ENCODE measurements at places on chromosomes 7 and 10.

- no peaks in the 10 kb centered on the region for H3K36me3 ChIP-seq
- H3K4me3 ChIP-seq, result no peak overlapping the region
- H3K4me1 ChIP-seq, result no peaks in the 10 kb centered on the region
- H3K27me3 ChIP-seq, result no peaks in the 10 kb centered on the region
Measured at GRCh38 chr7:47815867-47816266, 132.4 kb downstream of the PKD1L1 start.

DNA sequence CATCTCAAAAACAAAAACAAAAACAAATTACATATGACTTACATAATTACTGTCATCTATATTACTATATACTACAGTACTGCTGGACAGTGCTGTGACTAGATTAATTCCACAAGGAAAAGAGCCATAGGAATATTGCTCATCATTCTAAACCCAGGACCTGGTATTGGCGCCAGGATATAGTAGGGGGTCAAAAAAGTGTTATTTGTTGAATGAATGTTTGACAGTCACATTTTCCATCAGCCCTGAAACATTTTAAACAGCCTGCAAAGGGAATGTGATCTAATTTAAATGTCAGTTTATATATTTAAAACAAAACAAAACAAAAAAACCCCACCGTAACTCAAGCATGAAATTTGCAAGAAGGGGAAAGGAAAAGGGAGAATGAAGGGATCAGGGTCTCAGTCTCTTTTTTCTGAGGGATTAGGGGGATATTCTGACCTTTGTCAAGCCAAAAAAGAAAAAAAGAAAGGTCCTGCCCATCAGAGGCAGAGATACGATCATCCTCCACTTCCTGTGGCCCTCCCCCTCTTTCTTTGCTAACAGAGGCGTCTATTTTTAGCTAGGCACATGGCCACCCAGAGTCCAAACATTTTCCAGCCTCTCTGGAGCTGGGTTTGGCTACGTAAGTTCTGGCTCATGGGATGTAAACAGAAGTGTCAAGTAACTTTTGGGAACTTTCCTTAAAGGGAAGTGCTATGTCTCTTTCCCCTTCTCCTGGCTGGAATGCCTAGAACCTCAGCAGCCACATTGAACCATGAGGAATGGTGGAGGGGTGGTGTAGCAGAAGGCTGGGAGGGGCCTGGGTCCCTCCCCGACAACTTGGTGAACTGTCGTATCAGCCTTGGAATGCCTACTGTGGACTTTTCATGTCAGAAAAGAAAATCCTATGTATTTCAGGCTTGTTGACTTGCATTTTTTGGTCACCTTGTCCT lies 44.6 kb upstream of the DLG5 start:
- H3K27me3 ChIP-seq, result no peaks in the 10 kb centered on the region
- H3K4me3 ChIP-seq, result peak overlapping the region; percentile 18
- peaks cover 8% of the 10 kb centered on the region for H3K4me1 ChIP-seq
- no peak overlapping the region for H3K27ac ChIP-seq

DNA sequence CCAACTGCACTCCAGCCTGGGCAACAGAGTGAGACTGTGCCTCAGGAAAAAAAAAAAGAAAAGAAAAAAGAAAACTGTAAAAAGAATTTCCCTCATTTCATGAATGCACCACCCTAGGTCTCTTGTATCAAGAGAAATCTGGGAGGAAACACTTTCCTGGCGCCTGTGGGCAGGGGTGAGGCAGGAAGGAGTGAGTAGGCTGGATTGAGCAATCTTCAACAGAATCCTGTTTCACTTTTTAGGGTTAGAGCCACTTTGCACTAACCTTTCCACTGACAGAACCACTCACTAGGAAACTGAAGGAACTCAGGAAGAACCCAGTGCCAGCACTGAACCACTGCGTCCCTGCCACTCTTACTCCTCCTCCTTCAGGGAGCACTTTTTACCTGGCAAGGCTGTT lies 282.1 kb downstream of the CCDC3 start:
- H3K36me3 ChIP-seq, result no peaks in the 10 kb centered on the region
- no peaks in the 10 kb centered on the region for H3K4me1 ChIP-seq
- DNase-seq, result no peak
- no peak overlapping the region for H3K4me3 ChIP-seq
- no peak overlapping the region for H3K27ac ChIP-seq

DNA sequence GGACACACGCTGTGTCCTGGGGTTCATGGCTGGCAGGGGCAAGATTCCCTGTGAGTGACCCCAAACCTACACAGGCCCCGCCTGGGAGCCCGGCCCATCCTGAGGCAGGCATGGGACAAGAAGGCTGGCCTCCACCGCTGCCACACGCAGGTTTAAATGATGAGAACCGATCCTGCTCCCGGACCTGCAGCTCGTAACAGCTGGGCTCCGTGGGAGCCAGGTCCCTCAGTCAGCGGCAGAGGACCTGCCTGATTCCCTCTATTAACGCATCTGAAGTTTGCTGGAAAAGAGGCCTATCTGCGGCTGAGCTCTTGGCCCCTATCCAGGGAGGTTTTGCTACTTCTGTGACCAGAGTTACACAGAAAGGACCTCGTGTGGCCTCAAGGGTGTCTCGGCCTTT lies 112.3 kb downstream of the VIPR2 start:
- no peak for DNase-seq
- H3K36me3 ChIP-seq, result peaks cover 4% of the 10 kb centered on the region
- H3K4me3 ChIP-seq, result no peak overlapping the region
- H3K27ac ChIP-seq, result no peak overlapping the region
- H3K27me3 ChIP-seq, result peaks cover 9% of the 10 kb centered on the region

DNA sequence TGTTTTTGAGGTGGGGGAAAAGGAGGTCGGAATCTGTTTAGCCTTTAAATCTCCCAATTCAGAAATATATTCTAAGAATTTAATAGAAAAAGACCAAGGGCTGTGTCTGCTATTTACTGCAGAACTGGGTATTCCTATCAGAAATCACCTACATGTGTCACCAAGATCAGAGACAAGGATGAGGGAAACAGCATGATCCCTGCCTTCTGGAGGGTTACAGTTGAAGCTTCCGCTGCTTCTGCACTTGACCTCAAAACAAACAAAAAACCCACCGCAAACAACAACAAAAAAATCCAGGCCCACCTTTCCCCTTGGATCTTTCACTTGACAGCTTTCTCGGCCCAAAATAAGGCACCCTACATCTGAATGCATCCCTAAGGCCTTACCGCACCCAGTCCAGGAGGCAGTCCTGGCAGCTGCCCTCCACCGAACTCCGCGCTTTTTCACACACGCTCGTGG lies 750 bp upstream of the CDK14 start:
- no peak for DNase-seq
- no peaks in the 10 kb centered on the region for H3K36me3 ChIP-seq
- peaks cover 14% of the 10 kb centered on the region for H3K4me1 ChIP-seq
- no peak overlapping the region for H3K27ac ChIP-seq
- peak overlapping the region; percentile 66 for H3K4me3 ChIP-seq

DNA sequence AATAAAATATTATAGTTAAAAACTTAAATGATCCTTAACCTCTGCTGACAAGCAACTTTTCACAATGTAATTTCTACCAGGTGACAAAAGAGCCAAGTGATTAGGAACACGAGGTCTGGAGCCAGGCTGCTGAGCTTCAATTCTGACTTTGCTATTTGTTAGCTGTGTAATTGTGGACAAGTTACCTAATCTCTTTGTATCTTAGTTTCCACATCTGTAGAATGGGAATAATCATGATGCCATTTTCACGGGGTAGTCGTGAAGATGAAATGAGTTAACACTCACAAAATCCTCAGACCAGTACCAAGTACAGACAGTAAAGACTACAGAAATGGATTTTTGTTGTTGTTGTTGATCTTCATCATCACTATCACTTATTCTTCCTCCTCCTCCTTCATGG lies 144.5 kb downstream of the SLC25A13 start:
- DNase-seq, result no peak
- peaks cover 11% of the 10 kb centered on the region for H3K36me3 ChIP-seq
- no peak overlapping the region for H3K4me3 ChIP-seq
- no peak overlapping the region for H3K27ac ChIP-seq
- H3K4me1 ChIP-seq, result no peaks in the 10 kb centered on the region

DNA sequence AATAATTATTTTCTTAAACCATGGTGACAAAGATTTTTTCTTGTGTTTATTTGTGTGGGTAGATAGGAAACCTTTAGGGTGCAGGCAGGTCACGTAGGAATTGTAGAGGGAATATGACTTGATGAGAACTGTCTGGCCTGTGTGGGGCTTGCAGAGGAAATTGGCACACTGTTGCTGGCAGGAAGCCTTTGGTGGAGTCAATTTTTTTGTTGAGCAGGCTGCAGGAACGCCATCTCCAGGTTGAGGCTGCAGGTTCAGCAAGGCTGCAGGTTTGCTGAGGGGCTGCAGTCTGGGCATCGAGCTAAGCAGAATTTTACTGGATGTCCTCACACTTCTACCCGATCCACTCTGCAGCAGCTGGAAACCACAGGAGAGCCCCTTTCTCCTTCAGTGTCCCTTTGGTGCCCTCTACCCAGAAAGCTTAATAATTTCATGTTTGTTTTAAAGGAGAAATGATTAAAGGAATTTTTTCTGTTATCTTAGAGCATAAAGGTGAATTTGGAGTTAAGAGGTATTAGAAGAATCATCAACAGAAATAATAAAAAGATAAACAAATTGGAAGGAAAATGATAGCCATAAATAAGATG lies 37.0 kb downstream of the TBC1D12 start:
- no peak for DNase-seq
- H3K27ac ChIP-seq, result no peak overlapping the region
- H3K36me3 ChIP-seq, result no peaks in the 10 kb centered on the region
- no peak overlapping the region for H3K4me3 ChIP-seq

- no peaks in the 10 kb centered on the region for H3K27me3 ChIP-seq
- no peaks in the 10 kb centered on the region for H3K4me1 ChIP-seq
- DNase-seq, result no peak
- no peak overlapping the region for H3K4me3 ChIP-seq
Measured at GRCh38 chr10:29199339-29199738, 89.5 kb upstream of the LYZL1 start.

- H3K27me3 ChIP-seq, result no peaks in the 10 kb centered on the region
- no peak for DNase-seq
- H3K27ac ChIP-seq, result peak overlapping the region; percentile 94
Measured at GRCh38 chr7:87344446-87344845, 1.0 kb upstream of the CROT start.

GRCh38 chr7:46028246-46028645 lies 107.2 kb upstream of the IGFBP3 start:
- H3K4me3 ChIP-seq, result no peak overlapping the region
- no peaks in the 10 kb centered on the region for H3K36me3 ChIP-seq
- H3K27ac ChIP-seq, result no peak overlapping the region
- no peak for DNase-seq
- H3K27me3 ChIP-seq, result peaks cover 5% of the 10 kb centered on the region

- H3K4me1 ChIP-seq, result peaks cover 77% of the 10 kb centered on the region
- no peak for DNase-seq
- peak overlapping the region; percentile 3 for H3K4me3 ChIP-seq
- no peak overlapping the region for H3K27ac ChIP-seq
Measured at GRCh38 chr7:152370297-152370696, 65.5 kb downstream of the KMT2C start.

GRCh38 chr10:102673819-102674511 lies 29.7 kb downstream of the TRIM8 start:
- H3K36me3 ChIP-seq, result no peaks in the 10 kb centered on the region
- peaks cover 53% of the 10 kb centered on the region for H3K4me1 ChIP-seq
- H3K27me3 ChIP-seq, result peaks cover 3% of the 10 kb centered on the region
- peak; percentile 72 for DNase-seq
- peak overlapping the region; percentile 88 for H3K27ac ChIP-seq

- H3K4me1 ChIP-seq, result no peaks in the 10 kb centered on the region
- no peak overlapping the region for H3K4me3 ChIP-seq
- DNase-seq, result no peak
- peaks cover 18% of the 10 kb centered on the region for H3K36me3 ChIP-seq
- H3K27ac ChIP-seq, result no peak overlapping the region
- H3K27me3 ChIP-seq, result no peaks in the 10 kb centered on the region
Measured at GRCh38 chr10:94344522-94345122, 18.1 kb downstream of the NOC3L start.

DNA sequence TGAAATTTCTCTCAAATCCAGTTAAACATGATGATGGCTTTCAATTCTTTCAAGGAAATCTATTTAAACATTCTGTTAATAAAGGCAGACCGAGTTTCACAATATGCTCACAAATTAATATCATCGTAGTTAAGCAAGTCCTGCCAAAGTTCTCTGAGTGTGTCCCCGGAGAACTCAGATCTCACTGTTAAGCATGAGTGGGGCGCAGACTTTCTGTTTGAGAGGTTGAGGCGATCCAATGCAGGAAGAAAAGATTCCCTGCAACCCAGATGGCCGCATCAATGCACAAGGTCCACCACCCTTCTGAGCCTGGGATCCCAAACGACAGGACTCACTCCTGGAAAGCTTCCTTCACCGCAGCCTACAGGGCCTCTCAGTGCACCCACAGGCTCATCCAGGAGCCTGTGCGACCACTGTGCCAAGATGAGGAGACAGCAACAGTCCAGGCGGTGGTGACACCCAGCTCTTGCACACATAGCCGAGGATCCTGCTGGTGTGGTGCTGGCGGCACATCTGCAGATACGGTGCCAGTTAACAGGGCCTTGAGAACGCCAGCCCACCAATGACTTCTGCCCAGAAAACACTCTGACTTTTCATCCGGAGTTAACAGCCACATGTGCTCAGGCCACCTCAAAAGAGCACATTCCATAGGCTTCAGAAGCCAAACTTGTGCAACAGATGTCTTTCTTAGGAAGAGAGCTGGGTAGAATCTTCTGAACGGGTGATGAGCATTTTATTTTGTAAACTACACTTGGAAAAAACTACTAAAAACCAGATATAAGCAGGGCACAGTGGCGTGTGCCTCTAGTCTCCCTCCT lies 102.1 kb downstream of the ZRANB1 start:
- H3K4me3 ChIP-seq, result no peak overlapping the region
- peak overlapping the region; percentile 43 for H3K27ac ChIP-seq
- H3K4me1 ChIP-seq, result peaks cover 93% of the 10 kb centered on the region
- H3K36me3 ChIP-seq, result no peaks in the 10 kb centered on the region
- peaks cover 15% of the 10 kb centered on the region for H3K27me3 ChIP-seq

GRCh38 chr10:110780704-110781103 lies 91.0 kb upstream of the PDCD4 start:
- H3K4me1 ChIP-seq, result no peaks in the 10 kb centered on the region
- H3K36me3 ChIP-seq, result no peaks in the 10 kb centered on the region
- peaks cover 5% of the 10 kb centered on the region for H3K27me3 ChIP-seq
- H3K27ac ChIP-seq, result no peak overlapping the region
- H3K4me3 ChIP-seq, result no peak overlapping the region

DNA sequence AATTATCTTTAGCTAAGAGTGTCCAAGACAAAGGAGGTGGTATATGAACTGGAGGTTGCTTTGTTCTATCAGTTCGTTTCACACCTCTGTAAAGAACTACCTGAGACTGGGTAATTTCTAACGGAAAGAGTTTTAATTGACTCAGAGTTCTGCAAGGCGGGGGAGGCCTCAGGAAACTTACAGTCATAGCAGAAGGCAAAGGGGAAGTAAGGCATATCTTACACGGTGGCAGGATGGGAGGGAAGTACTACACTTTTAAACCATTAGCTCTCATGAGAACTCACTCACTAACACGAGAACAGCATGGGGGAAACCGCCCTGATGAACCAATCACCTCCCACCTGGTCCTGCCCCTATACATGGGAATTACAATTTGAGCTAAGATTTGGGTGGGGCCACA lies 1202.3 kb upstream of the LRRTM3 start:
- no peaks in the 10 kb centered on the region for H3K27me3 ChIP-seq
- no peaks in the 10 kb centered on the region for H3K4me1 ChIP-seq
- no peak for DNase-seq
- H3K36me3 ChIP-seq, result no peaks in the 10 kb centered on the region
- H3K27ac ChIP-seq, result no peak overlapping the region
